ENCODE measurements at places on chromosomes 5 and 9.
A peak's percentile ranks its signal among the peaks of the same experiment; 100 is the strongest.

DNA sequence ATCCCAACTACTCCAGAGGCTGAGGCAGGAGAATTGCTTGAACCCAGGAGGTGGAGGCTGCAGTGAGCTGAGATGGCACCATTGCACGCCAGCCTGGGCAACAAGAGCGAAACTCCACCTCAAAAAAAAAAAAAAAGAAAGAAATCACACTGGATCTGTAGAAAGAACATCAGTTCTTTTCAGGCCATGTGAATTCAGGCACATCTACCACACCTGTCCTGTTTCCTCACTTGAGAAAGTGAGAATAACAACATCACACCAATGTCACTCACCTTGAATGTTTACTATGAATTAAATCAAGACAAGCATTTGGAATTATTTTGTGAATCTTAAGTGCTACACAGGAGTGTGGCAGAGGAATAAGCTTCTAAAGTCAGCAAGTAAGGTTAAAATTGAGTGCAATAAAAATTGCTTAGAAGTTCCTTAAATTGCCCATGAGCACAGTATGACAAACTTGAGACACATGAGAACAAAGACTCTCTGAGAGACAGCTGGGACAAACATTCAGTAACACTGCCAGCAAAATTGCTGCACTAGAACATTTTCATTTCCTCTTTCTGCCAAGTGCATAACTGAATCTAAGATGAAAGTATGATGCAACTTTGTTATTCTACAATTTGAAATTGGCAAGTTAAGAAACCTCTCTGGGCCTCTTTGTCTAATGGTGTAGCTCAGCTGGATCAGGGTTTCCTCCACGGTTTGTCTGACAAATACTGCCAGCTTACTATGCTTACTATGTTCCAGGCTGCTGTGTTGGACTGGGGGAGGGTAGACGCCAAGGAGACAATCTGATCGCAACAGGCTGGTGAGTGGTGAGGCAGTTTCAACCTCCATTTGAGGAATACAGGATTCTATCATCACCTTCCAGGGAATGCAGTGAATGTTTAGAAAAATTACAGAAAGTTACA is 1.9 kb upstream of the RIC1 start:
- H3K36me3 ChIP-seq, result peaks cover 13% of the 10 kb centered on the region
- peaks cover 37% of the 10 kb centered on the region for H3K4me1 ChIP-seq
- peak overlapping the region; percentile 90 for H3K27ac ChIP-seq
- peak overlapping the region; percentile 95 for H3K4me3 ChIP-seq
- peak; percentile 35 for DNase-seq

GRCh38 chr5:157471709-157472108 is 11.7 kb downstream of the NIPAL4 start:
- H3K4me1 ChIP-seq, result peaks cover 57% of the 10 kb centered on the region
- peaks cover 5% of the 10 kb centered on the region for H3K27me3 ChIP-seq
- no peak overlapping the region for H3K4me3 ChIP-seq
- peak; percentile 32 for DNase-seq
- no peak overlapping the region for H3K27ac ChIP-seq

DNA sequence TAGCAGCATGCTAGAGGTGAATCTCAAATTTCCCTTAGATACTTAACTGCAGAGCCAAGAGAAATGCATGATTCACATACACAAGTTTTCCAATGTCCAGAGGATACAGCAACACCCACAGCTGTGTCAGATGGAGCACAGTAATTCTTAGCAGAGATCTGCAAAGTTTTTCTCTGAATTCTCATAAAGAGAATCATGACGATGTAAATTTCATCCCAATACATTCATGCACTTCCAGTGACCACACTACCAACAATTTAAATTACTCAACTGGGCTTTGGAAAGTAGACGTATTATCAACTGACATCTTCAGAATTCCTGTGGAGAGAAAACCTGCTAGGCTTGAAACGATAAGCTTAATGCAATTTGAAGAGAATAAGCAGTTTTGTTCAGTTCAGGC is 378.8 kb upstream of the TLE4 start:
- H3K27me3 ChIP-seq, result no peaks in the 10 kb centered on the region
- peak overlapping the region; percentile 55 for H3K27ac ChIP-seq
- peak; percentile 87 for DNase-seq
- no peak overlapping the region for H3K4me3 ChIP-seq

DNA sequence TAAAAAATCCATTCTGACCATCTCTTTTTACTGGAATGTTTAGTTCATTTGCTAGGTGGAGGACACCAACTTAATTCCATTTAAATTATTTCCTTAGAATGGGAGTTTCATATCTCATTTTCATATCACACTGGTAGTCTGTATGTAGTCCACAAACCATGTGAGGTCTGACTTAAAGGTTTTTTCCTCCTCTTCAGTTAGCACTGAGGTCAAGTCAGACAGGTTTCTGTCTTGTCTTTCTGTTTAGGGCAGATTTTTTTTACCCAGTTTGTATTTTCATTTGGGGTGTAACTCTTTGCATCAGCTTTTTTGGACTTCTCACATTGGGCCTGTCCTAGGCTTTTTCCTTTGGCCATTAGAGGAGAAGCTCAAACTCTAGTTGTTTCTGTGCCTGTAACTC is 75.3 kb downstream of the RANBP17 start:
- no peaks in the 10 kb centered on the region for H3K4me1 ChIP-seq
- peaks cover 24% of the 10 kb centered on the region for H3K36me3 ChIP-seq
- H3K27me3 ChIP-seq, result no peaks in the 10 kb centered on the region
- no peak overlapping the region for H3K27ac ChIP-seq
- no peak overlapping the region for H3K4me3 ChIP-seq

GRCh38 chr9:72305102-72305546 is 59.9 kb downstream of the ZFAND5 start:
- H3K36me3 ChIP-seq, result no peaks in the 10 kb centered on the region
- H3K27ac ChIP-seq, result no peak overlapping the region
- no peak overlapping the region for H3K4me3 ChIP-seq
- DNase-seq, result no peak
- H3K4me1 ChIP-seq, result peaks cover 4% of the 10 kb centered on the region

DNA sequence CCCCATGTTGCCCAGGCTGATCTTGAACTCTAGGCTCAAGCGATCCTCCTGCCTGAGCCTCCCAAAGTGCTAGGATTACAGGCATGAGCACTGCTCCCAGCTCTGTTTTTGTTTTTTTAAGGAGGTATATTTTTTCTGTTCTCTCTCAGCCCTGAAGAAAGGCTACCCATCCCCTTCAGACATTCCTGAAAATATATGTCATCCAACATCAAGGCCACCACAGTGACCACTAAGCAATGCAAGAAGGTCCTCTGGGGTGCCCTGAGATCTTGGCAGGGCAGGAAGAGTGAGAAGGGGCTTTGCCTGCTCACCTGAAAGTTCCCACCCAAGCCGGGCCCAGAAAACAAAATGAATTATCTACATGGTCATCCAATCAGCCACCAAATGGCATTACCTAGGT is 47.8 kb upstream of the IL17B start:
- peaks cover 18% of the 10 kb centered on the region for H3K27me3 ChIP-seq
- H3K4me1 ChIP-seq, result peaks cover 70% of the 10 kb centered on the region
- H3K36me3 ChIP-seq, result peaks cover 63% of the 10 kb centered on the region

- peaks cover 5% of the 10 kb centered on the region for H3K36me3 ChIP-seq
- peak overlapping the region; percentile 88 for H3K27ac ChIP-seq
- H3K27me3 ChIP-seq, result no peaks in the 10 kb centered on the region
- peaks cover 60% of the 10 kb centered on the region for H3K4me1 ChIP-seq
- H3K4me3 ChIP-seq, result peak overlapping the region; percentile 100
- DNase-seq, result peak; percentile 58
These were observed 1.4 kb downstream of the PRR16 start for GRCh38 chr5:120465436-120465961.
